Glomerular endothelial cell (primary cell): ENCODE measurements at places on chromosomes 11 and 22. TPM values are rescaled to one million over a fixed set of nuclear protein-coding genes. Genes with fewer than 3 reads are reported as not detected.
A peak's percentile ranks its signal among the peaks of the same experiment; 100 is the strongest.

- DNase-seq = no peak
Observed at GRCh38 chr11:3747704-3748103, 49.6 kb downstream of the NUP98 start.

DNA sequence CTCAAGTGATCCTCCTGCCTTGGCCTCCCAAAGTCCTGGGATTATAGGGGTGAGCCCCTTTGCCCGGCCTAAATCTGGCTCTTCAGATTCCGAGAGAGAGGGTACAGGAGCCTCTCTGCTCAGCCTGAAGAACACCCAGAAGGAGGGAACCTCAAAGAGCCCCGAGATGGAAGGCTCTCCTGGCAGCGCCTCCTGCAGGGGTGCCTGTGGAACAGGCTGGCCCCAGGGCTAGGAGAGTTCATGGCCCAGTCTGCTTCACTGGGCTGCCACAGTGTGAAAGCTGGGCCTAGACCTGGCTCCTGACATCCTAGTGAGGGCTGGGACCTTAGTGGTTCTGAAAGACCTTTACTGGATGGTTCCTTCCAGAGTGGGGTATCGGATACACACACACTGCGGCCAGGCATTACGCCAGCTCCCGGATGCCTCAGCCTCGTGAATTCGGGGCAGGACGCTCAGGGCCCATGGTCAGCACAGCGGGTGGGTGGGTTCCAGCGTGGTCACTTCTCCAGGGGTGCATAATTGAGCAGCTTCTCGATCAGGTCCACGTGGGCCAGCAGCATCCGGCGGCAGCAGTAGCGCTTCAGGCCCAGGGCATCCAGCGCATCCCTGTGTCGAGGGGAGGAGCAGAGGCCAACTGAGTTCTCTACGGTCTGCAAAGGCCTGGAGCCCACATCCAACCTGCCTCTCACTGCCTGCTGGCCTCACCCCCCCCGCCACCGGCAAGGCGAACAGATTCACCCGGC lies 2.3 kb downstream of the POLR2L start:
- no peak for DNase-seq

Gene DDX25
- not detected in 2 replicates for total RNA-seq

Gene SNX32
- 0.63 TPM in 1 of 2 replicates, not detected in the other for total RNA-seq

Gene C22orf31
- not detected in 2 replicates for total RNA-seq

GRCh38 chr11:26297189-26297975 lies 34.5 kb upstream of the ANO3 start:
- peak; percentile 47 for DNase-seq

DNA sequence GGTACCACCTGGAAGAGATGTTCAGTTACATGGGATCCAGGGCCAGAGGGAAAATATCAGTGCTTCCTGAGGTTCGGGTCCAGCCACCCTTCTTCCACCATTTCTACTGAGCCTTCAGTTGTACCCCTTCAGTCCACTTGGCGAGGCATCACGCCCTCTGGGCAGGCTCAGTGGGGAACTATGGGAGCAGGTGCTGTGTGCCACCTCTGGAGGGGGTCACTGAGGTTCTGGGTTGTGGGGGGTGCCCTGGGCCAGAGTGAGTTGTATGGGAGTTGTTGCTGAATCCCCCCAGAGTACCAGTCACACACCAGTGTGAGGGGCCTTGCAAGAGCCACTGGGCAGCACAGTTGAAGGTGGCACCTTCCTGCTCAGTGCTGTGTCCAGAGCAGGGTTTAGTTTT lies 2.7 kb upstream of the SREBF2 start:
- no peak for DNase-seq

Gene MN1
- 8.0 and 12.7 TPM in 2 replicates for total RNA-seq

GRCh38 chr11:74927496-74927895 lies 21.4 kb downstream of the XRRA1 start:
- no peak for DNase-seq
